Liver (tissue), 10 donors: ENCODE measurements at places on chromosomes 16 and 17. TPM values are rescaled to one million over a fixed set of nuclear protein-coding genes. Genes with fewer than 3 reads are reported as not detected.

GRCh38 chr16:72848028-72848400 lies 199.9 kb downstream of the ZFHX3 start:
- DNase-seq: no peak

- no peak for DNase-seq
Observed at GRCh38 chr17:27541301-27542023, 85.2 kb downstream of the KSR1 start.

DNA sequence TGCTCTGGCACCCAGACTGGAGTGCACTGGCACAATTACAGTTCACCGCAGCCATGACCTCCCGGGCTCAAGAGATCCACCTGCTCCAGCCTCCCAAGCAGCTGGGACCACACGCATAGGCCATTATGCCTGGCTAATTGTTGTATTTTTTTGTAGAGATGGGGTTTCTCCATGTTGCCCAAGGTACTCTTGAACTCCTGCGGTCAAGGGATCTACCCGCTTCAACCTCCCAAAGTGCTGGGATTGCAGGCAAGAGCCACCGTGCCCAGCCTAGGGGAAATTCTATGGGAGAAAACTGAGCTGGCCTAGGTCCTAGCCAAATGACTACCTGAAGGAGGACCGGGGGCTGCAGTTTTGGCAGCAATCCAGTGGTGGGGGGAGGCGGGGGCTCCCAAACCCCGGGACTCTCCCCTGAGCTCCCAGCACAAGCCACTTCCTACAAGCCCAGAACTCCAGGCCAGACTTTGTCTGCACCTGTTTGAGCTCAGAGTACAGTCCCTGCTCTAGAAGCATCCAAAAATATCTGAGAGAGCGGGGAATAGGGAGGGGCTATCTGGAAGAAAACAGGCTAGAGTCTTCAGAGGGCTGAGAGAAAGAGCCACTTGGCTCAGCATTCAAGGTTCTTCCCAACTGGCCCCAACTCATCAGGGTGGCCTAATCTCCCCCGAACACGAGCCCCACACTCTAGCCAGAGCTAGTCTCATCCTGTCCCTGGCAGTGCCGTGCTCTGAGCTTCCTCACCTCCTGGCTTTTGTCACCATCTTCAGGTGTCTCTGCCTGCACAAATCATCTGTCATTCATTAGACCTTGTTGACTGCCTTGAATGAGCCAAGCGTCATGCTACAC lies 9.1 kb downstream of the SRL start:
- no peak for DNase-seq

DNA sequence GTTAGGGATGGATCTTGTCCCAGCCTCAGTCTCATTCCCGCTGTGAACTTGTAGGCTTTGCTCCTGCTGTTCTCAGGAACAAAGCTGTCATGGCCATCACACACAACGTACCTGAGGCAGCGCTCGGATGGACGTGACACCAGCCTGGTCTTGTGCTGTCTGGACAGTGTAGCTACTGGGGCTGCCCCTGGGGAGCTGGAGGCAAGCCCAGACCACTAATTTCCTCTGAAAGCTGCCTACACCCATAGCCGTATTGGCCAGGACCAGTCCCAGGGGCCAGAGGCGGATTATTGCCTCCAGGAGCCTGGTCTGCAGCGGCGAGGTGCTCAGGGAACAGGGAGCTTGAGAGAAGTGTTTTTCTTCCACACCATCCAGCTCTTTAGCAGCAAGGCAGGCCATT lies 11.7 kb downstream of the ZNHIT3 start:
- DNase-seq: no peak

GRCh38 chr17:49861150-49861884 lies 13.4 kb upstream of the TAC4 start:
- peak; percentile 59 for DNase-seq

DNA sequence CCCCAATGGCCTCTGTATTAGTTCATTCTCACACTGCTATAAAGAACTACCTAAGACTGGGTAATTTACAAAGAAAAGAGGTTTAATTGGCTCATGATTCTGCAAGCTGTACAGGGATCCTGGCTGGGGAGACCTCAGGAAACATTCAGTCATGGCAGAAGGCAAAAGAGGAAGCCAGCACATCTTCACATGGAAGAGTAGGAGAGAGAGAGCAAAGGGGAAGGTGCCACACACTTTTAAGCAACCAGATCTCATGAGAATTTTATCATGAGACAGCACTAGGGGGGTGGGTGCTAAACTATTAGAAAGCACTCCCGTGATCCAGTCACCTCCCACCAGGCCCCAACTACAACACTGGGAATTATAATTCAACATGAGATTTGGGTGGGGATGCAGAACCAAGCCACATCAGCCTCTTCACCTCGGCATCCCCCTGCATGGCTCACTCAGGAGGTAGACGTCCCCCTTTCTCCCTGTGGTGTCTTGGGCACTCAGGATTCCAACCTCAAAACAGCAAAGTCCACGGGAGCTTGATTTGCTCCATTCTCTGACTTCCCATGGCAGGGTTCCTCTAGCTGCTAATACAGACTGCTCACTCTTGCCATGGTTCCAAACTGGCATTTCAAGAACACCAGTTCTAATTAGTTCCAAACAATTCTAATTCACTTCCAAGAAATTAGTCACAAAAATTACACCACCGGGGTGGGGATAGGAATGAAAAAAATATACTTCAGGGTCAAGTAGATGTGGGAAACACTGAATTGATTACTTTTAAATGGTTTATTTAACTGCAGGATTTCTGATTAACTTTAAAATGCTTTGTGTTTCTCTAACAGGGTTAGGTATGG lies 203.8 kb upstream of the HSBP1 start:
- peak; percentile 10 for DNase-seq

GRCh38 chr17:42110301-42111264 lies 1.9 kb downstream of the DHX58 start:
- DNase-seq: no peak

GRCh38 chr16:11342021-11342855 lies 3.0 kb upstream of the RMI2 start:
- no peak for DNase-seq

- DNase-seq: no peak
Observed at GRCh38 chr16:69523566-69524305, 42.0 kb upstream of the NFAT5 start.

- DNase-seq: no peak
Observed at GRCh38 chr16:28935346-28935745, 3.6 kb downstream of the CD19 start.

- no peak for DNase-seq
Observed at GRCh38 chr17:62112229-62112628, 47.2 kb upstream of the MED13 start.

DNA sequence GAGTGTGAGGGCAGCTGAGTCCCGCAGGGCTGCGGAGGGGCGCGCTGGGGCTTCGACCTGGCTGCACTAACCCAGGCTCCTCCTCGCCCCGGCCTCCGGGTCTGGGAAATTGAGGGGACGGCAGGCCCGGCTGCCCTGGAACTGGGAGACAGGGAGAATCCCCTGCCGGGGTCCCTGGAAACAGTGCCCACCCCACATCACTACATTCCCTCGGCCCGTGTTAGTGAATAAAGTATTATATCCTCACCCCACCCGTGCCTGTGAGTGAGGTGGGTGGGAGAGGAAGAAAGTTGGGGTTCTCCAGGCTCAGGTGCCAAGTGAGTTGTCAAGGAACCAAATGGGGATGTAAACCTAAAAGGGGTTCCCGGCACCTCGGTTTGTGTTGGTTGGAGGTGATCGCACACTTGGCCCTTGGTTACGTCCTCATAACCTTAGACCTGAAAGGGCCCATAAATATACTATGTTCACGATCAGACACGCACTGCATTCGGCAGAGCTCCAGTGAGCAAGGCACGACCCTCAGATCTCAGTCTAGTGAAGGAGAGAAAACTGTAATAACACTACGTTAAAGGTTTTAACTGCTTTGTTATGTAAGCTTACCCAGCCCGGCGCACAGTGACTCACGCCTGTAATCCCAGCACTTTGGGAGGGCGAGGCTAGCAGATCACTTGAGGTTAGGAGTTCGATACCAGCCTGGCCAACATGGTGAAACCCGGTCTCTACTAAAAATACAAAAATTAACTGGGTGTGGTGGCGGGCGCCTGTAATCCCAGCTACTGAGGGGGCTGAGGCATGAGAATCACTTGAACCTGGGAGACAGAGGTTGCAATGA lies 11.2 kb downstream of the ZNF771 start:
- no peak for DNase-seq

TSNAXIP1 gene
- total RNA-seq: 0.75 TPM

ADORA2B gene
- 0.25 TPM for total RNA-seq

SCN4A gene
- total RNA-seq: 0.70 TPM
